ENCODE measurements at places on chromosomes 4 and X.

DNA sequence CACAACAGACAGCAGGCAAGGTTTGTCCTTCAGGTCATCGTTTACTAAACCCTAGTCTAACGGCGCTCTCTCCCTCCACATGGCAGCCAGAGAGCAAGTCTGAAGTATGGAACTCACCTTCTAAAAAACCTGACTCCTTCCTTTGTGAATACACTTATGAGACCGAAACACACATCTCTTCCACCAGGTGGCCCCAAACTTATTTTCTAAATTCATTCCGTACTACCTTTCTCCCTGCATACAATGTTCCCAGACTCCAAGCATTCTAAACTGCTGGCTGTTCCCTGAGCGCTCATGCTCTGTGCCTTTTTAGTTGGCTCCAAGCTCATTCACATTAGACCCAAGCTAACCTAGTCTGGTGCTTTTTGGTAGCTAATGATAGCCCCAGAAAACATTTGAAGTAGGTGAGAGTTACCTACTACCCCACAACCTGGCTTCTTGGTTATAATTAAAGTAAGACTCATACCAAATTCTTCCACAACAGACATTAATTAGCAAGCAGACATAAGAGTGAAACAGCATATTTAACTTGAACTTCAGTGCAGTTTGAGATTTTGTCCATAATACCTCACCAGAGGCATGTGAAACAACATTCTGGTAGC is 67.6 kb upstream of the DCLK2 start:
- DNase-seq = peak; percentile 17

- no peak for DNase-seq
Measured at GRCh38 chr4:139935911-139936310, 218.1 kb downstream of the MAML3 start.

DNA sequence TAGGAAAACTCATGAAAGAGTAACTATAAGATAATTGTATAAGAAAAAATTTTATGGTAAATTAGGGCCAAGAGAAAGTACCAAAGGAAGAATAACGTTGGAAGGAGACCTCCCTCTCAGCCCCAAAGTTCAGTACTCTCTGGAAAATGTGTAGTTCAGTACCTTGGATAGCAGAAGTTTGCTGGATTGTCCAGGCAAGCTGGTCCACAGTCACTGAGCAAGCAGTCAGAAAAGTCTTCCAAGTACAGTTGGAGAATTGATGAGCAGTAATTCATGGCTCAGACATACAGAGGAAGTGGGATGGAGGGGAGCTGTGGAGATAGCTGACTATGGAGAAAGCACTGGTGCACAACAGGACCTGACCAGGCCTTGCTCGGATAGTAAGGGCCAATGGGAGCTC is 598.2 kb upstream of the NDST4 start:
- DNase-seq = no peak

- no peak for DNase-seq
Measured at GRCh38 chrX:103806862-103807474, 25.1 kb downstream of the RAB9B start.

DNA sequence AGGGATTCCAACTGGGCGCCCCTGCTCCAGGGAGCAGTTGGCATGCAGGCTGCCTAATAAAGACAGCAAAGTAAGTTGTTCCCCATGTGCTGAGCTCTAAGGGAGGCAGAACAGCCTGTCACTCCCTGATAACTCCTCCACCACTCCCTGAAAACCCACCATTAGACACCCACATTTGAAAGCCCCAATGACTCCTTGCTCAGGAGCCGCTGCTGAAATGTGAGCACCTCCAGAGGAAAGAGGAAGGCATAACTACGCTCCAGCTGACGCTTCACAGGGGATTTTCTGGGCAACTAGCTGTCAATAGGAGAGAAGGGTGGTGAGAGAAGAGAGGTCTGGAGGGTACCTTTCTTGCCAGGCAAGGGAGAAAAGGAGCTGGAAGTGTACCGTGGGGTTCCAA is 62.5 kb downstream of the NPY1R start:
- no peak for DNase-seq

DNA sequence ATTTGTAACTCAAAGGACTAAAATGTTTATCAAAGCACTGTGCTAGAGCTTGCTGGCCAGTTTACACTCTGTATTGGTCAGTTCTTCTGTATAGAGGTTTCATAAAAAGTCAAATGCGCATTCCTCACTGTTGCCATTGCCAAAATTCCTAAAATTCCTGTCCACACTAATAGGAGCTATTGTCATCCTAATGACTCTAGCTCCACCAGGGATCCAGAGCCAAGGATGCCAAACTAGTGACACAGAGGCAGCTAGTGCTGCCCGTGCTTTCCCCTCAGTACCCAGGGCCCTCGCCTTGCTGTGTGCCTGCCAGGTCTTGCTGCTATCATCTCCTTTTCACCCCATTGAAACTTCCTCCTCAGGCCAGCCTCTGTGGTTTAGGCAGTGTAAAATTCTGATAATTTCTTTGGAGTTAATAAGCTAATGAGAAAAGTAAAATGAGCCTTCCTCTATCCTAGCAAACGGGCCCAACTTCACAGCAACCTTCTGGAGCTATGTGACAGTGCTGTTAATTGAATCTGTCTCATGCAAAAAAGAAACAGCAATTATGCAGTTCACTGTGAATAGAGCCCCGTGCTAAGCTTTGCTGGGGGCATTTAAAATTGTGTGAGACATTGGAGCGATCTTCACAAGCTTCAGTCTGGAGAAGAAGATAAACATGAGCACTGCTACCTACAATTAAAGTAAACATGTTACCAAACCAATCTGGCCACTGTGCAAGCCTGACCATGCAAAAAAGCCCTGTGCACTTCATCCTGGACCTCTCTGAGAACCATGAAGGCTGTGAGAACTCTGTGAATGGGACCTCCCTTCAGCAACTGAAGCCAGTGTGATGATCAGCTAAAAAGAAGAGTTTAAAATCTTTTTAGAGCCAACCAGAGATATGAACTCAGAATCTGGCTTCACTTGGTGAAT is 43.1 kb upstream of the FGF2 start:
- no peak for DNase-seq

GRCh38 chrX:18985186-18985435 is 1.2 kb upstream of the PHKA2 start:
- DNase-seq = no peak

- no peak for DNase-seq
Measured at GRCh38 chr4:108149588-108150380, 18.9 kb downstream of the LEF1 start.

- no peak for DNase-seq
Measured at GRCh38 chr4:56372774-56373173, 14.5 kb downstream of the AASDH start.

DNA sequence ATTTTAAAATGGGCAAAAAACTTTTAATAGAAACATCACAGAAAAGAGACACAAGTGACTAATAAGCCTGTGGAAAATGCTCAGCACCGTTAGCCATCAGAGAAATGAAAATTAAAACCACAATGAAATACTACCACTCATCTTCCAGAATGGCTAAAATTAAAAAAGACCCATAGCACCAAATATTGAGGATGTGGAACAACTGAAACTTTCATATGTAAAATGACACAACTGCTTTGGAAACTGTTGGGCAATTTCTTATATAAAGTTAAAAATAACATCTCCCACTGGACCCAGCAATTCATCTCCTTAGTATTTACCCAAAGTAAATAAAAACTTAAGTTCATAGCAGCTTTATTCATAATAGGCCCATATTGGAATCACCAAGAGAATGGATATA is 94.2 kb downstream of the TENM3 start:
- DNase-seq = no peak

GRCh38 chrX:81195259-81195658 is 6.5 kb downstream of the HMGN5 start:
- no peak for DNase-seq
